Fibroblast of skin of right quadriceps (primary cell): ENCODE measurements at places on chromosomes 5 and 9.

DNA sequence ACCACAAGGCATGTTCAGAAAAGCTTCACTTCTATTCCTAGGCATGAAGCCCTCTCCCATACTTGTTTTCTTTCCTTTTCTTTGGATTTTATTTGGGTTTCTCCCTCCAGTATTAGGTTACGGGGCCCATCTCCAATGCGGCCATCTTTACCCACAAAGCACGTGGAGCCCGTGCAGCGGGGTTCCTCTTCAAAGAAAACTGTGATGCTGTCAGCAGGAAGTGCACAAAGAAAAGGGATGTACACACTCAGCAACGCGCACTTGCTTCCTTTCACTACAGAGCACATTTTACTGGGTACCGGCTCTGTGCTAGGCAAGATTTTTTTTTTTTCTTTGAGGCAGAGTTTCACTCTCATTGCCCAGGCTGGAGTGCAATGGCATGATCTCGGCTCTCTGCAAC, 106.6 kb downstream of the COL23A1 start:
- DNase-seq, result peak; percentile 32

GRCh38 chr9:113326230-113326629, 13.8 kb downstream of the WDR31 start:
- DNase-seq, result no peak

DNA sequence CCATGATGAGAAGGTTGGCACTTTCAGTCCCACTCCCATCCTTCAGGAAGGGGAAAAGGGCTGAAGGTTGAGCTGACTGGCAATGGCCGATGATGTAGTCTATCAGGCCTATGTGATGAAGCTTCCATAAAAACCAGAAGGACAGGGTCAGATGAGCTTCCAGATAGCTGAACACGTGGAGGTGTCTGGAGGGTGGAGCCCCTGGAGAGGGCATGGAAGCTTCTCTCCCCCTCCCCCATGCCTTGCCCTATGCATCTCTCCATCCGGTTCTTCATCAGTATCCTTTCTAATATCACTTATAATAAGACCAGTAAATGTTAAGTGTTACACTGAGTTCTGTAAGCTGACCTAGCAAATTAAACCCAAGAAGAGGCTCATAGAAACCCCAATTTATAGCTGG, 32.6 kb upstream of the SMU1 start:
- DNase-seq, result no peak

DNA sequence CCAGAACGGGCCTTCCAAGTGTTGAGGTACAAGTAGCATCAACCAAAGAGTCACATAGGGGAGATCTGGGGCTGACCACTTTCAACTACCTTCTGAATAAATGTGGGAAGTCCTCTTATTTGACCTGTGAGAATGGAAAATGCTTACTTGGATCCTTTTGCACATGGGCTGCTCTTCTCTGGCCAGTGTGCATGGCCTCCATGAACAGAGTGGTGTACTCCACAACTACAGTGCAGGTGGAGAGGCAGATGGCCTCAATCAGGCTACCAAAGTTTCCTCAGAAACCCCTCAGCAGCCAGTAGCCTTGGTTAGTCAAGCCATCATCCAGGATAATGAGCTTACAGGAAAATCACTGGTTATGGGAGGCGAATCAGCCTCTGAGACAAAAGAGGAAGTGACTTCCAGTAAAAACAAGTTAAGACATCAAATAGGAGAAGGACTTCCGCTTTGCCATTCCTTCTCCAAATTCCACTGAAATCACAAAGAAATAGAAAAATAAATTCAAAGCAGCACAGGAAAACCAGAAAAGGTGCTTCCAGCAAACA, 18.3 kb upstream of the FCHO2 start:
- no peak for DNase-seq

GRCh38 chr5:157665467-157666070, 5.8 kb upstream of the C5orf52 start:
- DNase-seq, result peak; percentile 70

DNA sequence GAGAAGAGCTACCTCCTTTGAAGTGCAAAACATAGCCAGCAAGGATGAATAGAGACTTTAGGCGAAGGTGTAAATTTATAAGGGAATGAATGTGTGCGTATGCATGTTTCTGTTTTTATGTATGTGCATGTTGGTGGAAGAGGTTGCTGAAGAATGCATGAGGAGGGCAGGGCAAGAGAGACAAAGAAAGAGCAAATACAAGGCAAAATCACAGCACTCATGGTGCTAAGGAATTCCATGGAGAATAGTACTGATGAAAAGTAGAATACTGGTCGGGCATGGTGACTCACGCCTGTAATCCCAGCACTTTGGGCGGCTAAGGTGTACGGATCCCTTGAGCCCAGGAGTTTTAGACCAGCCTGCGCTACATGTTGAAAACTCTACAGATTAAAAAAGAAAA, 762.1 kb upstream of the PTPRD start:
- DNase-seq, result no peak

DNA sequence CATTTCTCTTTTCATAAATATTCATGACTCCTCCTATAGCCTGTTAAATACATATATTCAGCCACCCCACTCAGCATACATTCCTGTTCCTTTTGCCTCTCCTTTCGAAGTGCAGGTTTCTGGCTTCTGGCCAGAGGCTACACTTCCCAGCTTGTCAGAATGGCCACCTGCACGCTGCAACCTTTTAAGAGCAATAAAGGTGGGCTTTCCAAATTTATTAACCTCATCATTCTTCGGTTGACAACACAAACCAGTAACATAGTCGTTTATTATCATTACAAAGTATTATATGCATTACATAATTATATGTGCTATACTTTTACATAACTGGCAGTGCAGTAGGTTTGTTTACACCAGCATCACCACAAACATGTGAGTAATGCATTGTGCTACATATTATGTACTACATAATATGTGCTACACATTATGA, 16.5 kb upstream of the TMEM171 start:
- no peak for DNase-seq

- peak; percentile 37 for DNase-seq
Measured at GRCh38 chr9:15642369-15642962, 89.6 kb downstream of the CCDC171 start.

GRCh38 chr9:126451316-126451885, 124.8 kb downstream of the MVB12B start:
- DNase-seq, result no peak

DNA sequence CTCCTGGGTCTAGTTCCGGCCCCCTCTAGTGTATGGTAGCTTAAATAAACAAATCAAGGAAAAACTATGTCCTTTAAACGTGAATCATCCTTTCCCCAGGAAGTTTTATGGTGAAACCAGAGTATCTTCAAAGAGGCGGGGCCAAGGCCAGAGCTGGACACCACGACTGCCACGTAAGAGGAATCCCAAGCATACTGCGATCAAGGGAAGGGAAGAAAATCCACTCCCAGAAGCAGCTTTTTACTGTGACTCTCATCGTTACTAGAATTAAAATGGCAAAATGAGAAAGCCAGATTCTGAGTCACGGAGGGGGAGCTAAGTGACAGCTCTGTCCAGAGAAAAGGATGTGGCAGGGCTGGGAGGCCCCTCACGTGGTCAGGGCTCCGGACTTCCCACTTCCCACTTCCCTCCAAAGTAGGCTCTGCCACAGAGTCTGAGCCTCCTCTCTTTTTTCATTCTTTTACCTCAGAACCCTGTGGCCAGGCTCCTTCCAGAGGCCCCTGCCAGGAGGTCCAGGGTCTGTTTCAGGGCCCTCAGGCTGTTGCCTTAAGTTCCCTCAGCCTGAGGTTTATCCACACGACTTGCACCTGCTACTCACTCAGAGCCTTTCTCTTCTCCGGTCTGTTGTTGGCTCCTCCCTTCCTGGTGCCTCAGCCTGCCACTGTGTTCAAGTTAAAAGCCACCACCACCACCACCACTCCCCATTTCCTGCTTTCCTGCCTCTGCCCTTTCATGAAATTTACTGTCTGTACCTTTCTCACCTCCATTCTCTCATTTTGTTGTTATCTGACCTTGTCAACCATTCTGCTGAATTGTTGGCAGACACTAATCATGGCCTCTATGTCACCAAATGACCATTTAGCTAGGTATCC, 1.4 kb upstream of the GLRX start:
- DNase-seq, result peak; percentile 88

DNA sequence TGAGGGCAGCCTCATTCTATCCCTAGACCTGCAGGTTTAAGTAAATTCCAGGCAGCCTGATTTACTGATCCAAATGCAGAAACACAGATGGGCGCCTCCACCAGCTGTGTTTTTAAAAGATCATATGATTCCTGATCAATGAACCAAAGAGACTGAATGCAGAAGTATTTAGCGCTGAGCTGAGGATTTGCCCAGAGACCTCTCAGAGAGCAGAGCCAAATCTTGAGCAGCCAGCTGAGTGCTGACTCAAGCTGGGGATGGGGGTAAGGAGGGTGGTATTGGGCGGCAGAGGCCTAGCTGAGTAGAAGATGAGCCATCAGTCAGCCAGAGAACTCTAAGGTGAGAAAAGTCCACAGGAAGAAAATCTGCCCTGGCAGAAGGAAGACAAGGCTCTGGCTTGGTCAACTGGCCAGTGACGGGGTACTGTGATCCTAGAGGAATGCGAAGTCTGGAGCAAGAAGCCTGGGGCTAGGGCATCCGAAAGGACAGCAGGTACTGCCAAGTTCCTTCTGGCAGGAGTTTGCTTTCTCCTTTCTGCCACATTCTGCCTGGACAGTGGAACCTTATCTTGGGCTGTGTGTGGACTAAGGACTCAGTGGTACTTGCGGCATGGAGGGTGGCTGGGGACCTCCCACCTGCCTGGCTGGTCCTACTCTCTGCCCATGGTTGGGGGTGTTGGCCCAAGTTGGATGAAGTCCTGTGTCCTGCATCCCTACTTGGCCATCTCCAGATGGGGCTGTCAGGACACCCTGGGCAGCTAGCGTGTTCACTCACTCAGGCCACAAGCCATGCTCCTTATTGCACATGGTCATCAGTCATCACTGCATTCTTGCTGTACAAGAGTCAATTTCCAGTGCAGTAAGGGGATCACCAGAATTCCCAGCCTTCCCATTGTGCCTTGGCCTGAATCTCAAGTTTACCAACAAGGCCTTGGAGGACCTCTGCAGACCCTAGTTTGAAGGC, 34.5 kb upstream of the CDKN2AIPNL start:
- DNase-seq, result no peak

DNA sequence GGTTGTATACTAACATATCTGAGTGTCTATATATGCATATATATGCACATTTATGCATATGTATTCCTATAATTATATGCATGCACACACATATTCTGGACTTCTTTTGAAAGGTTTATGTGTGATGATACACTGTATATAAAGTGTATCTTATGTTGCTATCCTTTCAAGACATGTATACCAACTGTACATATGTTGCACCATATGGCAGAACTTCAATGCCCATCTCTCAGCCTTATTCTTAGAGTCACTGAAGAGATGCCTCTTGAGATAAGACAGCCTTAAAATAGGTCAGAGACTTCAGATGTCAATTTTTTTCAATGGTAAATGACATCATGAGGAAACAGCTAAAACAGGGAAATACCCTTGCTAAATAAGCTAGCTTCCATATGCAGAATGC, 461.4 kb downstream of the SPATA31D1 start:
- no peak for DNase-seq

- DNase-seq, result no peak
Measured at GRCh38 chr5:137442660-137443059, 56.5 kb downstream of the SPOCK1 start.

GRCh38 chr9:94533601-94534000, 21.3 kb upstream of the PCAT7 start:
- DNase-seq, result no peak

DNA sequence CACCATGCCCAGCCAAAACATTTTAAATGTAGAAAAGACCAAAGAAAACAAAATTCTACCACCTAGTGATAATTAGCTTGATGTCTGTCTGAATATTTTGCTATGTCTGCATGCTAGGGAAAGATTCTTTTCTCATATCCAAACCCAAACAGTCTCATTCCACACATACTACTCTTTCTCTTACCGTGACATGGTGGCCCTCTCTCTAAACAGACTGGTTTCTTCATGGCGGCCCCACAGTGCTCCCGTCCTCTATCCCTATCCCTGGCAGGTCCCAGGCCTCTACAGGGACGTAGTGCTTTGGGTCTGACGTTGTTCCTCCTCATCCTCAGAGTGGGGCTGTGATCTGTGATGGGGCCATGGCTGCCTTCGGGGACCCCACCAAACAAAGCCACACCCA, 8.1 kb downstream of the CORO2A start:
- DNase-seq, result no peak

GRCh38 chr9:15492485-15493150, 18.2 kb downstream of the PSIP1 start:
- no peak for DNase-seq

DNA sequence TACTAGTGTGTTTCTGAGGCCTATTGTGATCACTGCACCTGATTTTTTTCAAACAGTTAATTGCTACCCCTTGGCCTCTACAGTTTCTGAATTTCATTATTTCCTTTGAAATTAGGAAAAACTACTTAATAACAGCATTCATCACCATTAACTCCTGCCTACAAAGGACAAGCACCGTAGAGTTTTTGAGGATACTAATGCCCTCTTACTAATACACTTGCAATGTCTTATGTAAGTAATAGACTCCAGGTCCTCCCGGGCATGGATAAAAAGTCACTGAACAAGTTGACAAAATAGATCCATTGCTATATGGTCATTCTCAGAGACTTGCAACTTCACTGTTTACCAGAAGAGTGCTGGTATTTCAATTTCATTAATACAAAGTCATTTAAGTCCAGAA, 1172.5 kb downstream of the CDH12 start:
- peak; percentile 15 for DNase-seq

DNA sequence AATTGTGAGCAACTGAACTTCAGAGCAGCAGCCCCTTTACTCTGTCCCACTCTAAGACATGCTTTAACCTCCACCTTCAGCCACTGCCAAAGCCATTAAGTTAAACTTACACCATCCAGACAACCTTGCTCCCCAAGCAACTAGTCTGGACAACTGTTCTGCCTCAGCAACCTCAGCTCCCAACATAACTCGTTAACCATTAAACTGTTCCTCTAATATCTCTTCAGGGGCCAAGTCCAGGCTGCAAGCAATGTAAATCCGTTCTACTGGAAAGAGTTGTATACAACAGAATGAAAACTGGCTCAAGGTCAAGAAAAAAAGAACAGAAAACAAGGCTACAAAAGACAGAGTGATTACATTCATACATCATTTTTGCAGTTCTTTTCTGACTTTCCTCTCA, 131.7 kb upstream of the TARS1 start:
- no peak for DNase-seq

DNA sequence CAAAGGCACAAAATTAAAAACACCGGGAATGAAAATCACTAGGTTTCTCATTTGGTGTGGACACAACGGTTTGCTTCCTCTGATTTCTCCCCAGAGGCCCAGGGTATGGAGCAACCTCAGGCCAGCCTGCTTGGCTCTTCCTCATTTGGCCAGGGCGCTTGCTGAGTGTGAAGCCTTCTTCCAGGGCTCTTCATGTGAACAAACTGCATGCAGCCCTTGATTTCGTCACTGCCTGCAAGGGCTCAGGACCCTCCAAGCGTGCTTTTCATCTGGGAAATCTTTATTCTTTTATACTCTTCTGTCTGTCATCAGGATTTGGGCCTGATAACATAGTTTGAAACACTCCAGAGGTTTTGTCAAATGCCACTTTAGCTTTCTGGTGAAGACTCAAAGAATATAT, 122.6 kb upstream of the KLF4 start:
- no peak for DNase-seq

- DNase-seq, result no peak
Measured at GRCh38 chr5:117255211-117256027, 680.8 kb upstream of the SEMA6A start.

GRCh38 chr5:123099514-123100151, 10.6 kb downstream of the PRDM6 start:
- DNase-seq, result no peak
